ENCODE measurements at places on chromosomes 5 and 9. TPM values are rescaled to one million over a fixed set of nuclear protein-coding genes. Genes with fewer than 3 reads are reported as not detected.

NACC2 gene
- 23.4 TPM for total RNA-seq

- no peak for DNase-seq
Observed at GRCh38 chr9:137905740-137906139, 28.2 kb downstream of the CACNA1B start.

GRCh38 chr9:89945133-89945532 lies 340.3 kb downstream of the GADD45G start:
- no peak for DNase-seq

DNA sequence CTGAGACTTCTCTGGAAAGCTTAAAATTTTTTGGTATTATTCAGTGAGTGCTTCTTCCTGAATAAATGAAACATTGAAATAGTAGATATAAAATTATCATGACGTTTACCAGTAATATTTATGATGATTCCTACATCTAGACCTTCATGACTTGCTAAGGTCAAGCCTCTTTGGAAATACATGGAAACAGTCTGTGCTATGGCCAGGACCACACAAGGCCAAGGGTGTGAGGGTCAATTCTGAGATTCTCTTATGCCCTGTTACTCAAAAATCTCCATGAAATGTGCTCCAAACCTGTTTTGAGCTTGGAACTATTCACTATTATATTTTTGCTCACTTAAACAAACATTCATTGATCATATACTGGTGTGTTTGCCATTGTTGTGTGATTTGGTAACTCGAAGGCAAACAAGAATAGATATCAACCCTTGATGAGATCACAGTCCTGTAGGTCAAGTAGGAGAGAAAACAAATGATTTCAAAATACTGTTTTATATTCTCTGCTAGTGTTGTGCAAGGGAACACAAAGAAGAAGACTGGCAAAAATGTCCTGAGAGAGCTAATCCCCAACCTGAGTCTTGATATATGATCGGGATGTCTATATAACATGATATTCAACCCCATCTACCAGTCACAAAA lies 1254.9 kb upstream of the DMAC1 start:
- DNase-seq, result no peak

GRCh38 chr5:83583859-83584258 lies 112.3 kb downstream of the VCAN start:
- DNase-seq, result peak; percentile 53

GRCh38 chr5:95086927-95087815 lies 197.7 kb downstream of the MCTP1 start:
- no peak for DNase-seq
